ENCODE measurements at places on chromosomes 4 and X.
A peak's percentile ranks its signal among the peaks of the same experiment; 100 is the strongest.

DNA sequence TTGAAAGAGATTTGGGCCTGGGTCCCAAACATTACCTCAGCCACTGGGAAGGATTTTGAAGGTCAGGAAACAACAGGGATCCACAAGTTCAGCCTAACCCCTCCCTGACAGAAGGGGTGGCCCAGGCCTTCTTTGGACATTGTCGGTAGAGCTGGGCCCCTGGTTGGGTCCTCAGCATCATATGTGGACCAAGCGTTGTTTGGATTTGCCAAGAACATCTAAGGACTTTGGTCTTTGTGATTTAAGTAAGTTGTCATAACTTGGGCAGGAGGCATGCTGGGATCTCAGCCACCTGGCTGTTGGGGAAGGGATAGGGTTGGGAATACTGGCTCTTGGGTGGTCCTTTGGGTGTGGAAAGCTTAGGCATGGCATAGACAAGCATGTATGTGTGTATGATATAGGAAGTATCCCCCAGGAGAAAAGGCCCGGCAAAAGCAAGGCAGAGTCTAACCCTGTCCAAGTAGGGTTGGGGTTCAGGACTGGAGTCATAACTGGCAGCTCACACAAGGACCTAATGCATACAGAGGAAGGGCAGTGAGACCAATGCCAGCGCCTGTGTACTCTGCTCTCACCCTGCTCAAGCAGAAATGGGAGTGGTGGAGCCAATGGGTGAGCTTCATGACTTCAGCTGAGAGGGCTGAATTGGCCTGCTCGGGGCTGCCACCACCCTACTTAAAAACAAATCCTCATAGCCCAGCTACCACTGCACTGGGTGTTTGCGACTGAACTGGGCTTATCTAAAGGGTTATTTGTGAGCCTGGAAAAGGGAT is 102.8 kb downstream of the RTL5 start:
- no peak for DNase-seq

- peak; percentile 22 for DNase-seq
These were observed 325.0 kb downstream of the FBXO8 start for GRCh38 chr4:173958445-173958844.

- peak; percentile 6 for DNase-seq
These were observed 110.2 kb downstream of the GNL3L start for GRCh38 chrX:54640103-54640690.

DNA sequence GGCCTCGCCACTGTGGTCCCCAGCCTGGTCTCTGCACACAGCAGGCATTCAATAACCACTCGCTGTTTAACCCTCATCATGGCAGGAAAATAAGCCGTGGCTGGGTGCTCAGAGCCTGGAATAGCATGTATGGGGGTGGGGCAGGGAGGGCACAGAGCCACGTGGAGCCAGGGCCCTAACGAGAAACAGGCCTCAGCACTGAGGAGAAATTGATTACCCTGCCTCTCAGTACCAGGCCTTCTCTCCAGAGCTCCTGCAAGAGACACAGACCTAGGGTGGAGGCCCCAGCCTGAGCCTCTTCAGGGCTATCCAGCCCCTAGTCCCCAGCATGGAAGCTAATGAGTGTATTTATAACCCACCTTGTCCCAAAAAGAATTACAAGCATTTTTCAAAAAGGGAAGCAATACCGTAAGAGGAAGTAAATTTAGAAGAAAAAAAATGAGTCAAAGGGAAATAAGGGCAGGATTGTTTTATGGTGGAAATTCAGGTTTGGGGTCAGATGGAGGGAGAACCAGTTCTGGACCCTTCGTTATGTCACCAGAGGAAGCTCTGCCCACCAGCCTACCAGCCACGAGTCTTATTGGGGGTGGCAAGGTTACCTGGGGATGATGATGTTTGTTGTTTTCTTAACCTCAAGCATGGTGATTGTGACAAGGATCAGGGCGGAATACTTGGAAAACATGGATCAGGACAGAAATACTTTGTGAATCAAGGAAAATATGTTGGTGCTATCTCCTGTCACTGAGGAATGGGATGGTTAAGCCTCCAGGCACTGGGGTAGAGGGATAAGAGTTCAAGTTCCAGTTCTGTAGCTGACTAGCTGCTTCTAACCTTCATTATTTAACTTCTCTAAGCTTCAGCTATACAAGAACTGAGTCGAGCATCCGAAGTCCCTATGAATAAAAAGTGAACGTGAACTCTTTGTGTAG is 101.9 kb upstream of the RBPJ start:
- DNase-seq = no peak

DNA sequence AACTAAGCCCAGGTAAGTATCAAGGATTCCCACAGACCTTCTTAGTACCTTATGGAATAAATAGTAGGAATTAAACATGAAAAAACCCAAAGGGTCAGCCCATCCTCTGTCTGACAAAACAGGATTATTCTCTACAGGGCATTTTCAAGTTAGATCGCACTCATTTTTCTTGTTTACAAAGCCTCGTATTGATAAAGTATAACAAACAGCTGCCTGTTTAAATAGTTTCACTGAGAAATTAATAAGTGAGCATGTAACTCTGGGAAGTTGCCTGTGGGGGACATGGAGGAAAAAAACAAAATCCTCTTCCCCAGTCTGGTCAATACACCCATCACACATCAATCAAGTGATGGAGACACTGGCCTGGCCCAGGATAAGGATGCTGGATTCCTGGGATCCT is 48.5 kb downstream of the MAML3 start:
- no peak for DNase-seq

GRCh38 chrX:63743596-63743995 is 41.4 kb downstream of the ARHGEF9 start:
- no peak for DNase-seq

GRCh38 chr4:4887426-4887825 is 28.0 kb downstream of the MSX1 start:
- DNase-seq = no peak

- DNase-seq = no peak
These were observed 20.5 kb downstream of the RELL1 start for GRCh38 chr4:37665333-37666320.

DNA sequence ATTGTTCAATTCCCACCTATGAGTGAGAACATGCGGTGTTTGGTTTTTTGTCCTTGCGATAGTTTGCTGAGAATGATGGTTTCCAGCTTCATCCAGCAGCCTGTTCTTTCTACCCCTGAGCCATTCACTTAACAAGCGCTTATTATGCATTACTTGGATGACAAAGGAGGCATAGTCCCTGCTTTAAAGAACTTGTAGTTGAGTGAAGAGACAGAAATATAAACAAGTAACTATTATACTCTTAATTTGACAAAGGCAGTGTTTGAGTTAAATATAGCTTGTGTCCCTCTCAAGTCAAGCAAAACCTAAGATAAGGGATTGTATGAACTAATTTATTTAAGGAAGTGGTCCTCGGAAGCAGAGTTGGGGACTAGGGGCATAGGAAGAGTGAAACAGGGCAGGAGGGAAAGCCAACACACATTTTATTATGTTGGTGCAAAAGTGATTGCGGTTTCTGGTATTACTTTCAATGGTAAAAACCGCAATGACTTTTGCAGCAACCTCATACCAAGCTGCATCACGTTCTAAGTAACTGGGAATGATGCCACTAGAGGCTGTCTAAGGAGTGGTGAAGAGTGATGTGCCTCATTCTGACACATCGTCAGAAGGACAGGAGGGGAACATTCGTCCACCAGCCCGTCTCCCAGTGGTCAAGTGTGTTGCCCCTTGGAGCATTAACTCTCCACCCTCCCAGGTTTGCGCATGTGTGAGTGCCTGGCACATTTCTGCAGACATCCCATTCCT is 41.8 kb downstream of the QDPR start:
- DNase-seq = peak; percentile 35

GRCh38 chrX:150361777-150362351 is 1.3 kb upstream of the MAMLD1 start:
- DNase-seq = no peak

DNA sequence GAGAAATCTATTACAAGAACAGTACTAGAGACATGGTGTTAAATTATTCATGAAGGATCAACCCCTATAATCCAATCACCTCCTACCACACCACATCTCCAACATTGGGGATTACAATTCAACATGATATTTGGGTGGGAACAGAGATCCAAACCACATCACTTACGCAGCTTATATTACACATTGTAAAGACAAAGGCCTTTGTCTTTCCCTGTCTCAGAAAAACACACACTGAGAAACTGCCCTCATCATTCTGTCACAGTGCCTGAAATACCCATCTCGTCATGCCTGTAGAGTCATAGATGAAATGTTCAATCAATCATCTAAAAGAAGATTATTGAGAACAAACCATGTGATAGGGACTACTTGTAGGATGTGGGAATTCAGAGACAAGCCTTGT is 558.8 kb upstream of the GRIA3 start:
- peak; percentile 5 for DNase-seq

DNA sequence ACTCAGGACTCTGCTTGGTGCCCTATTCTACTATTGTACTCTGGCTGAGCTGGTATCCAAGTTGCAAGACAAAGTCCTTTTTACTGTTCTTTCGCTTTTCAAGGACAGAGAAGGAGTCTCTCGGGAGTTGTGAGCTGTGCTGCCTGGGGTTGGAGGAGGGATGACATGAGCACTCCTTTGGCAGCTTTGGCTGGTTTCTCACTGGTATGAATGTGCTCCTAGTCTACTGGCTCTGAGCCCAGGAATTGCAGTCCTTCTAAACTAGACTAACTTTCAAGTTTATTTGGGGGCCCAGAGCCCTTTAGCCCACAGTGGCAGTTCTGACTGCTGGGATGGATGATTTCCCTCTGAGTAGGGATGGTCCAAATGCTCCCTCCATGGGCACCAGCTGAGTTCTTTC is 997.1 kb downstream of the RAB28 start:
- DNase-seq = peak; percentile 56

DNA sequence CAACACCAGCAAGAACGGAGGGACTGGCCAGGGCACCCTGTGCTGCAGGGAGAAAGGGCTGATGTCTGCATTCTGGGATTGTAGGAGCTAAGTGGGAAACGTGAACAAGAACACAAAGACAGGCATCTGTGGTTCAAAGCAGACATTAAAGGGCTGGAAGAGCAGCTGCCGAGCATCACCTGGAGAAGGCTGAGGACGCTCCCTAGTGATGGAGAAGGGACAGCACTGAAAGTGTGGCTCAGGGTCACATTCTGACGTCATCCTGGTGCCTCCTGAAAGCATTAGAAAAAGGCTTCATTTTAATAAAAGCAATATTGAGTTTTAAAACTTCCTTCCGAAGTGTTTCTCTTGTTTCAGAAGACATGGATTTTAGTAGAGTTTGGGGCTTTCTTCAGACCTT is 62.3 kb downstream of the CLDN22 start:
- no peak for DNase-seq

GRCh38 chr4:113576947-113577678 is 184.4 kb downstream of the CAMK2D start:
- no peak for DNase-seq

GRCh38 chrX:108230574-108230973 is 139.0 kb downstream of the ATG4A start:
- no peak for DNase-seq

DNA sequence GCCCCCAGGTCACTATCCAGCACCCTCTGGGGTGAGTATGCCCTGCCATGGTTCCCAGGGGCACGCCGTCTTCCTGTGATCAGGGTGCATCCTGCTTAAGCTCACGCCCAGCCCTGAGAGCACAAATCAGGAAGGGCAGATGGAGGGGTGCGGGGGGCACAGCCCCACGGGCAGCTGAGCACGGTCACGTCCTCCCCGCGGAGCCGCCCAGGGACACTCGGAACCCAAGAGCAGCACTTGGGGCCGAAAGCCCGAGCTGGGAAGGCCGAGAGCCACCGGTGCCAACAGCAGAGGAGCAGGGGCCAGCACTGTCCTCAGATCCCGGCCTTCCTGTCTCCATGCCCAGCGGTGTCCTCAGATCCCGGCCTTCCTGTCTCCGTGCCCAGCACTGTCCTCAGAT is 21.5 kb downstream of the NELFA start:
- no peak for DNase-seq

DNA sequence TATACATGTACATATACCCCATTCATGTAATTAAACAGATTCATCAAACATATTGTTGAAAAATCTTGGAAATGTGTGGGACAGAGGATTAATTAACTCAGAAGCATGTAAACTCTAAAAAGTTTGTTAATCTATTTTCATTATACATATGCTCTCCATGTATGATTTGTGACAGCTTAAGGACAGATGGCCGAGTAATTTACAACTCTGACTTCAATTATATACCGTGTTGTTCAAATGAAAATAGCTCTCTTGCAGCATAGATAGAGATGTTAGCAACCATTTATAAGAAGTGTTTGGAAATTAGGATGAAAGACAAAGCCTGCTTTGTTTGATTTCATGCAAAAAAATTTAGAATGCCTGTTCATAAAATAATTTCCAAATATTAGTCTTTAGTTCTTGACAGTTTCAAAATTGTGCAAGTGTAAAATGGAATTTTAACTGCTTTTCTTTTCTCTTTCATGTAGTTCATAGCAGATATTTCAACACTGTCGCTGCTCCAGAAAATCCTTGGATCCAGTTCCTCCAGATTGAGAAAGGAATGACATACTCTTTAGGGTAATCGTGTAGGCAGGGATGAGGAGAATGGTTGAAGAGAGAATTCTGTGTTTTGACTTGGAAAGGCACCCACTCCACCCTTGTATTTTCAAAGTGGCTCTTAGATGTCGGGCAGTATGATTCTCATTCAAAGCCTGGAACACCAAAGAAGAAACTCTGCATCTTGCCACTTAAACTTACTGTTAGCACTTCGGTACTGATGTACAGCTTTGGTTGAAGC is 23.1 kb downstream of the AFF2 start:
- no peak for DNase-seq

- no peak for DNase-seq
These were observed 126.5 kb upstream of the NKX1-1 start for GRCh38 chr4:1532549-1533395.

DNA sequence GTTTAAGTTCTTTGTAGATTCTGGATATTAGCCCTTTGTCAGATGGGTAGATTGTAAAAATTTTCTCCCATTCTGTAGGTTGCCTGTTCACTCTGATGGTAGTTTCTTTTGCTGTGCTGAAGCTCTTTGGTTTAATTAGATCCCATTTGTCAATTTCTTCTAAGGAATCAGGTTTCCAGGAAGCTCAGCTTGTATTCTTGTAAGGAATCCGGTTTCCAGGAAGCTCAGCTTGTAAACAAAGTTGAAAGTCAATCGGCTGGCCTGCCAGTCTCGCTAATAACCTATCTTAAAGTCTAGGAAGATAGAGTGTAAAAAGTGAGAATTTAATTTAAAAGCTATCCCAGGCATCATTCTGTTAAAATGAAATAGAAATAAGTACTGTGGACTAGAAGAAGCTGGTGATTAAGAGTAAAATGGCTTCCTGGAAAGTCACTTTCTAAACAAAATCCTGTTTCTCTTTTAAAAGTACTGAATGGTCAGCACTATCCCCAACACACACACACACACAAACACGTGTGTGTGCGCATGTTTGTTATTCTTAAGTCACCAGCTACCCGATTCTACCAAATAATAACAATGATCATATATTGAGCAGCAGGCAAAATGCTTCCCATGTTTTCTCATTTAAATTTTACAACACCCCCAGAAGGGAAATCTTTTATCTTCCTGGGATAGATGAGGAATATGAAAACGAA is 171.7 kb downstream of the PAPSS1 start:
- DNase-seq = peak; percentile 34

GRCh38 chr4:76053730-76054129 is 17.9 kb upstream of the CXCL11 start:
- DNase-seq = no peak
